ENCODE measurements at places on chromosomes 12 and 14. TPM values are rescaled to one million over a fixed set of nuclear protein-coding genes. Genes with fewer than 3 reads are reported as not detected.

The KRT86 gene
- total RNA-seq = 0.93 TPM

The WNT1 gene
- total RNA-seq = 0.24 TPM

The TMEM253 gene
- not detected for total RNA-seq

The KRT2 gene
- total RNA-seq = not detected

The CCDC175 gene
- total RNA-seq = not detected

The KLRK1 gene
- total RNA-seq = not detected

The AQP2 gene
- total RNA-seq = not detected

- H3K36me3 ChIP-seq = peaks cover 3% of the 10 kb centered on the region
- H3K27ac ChIP-seq = no peak overlapping the region
- H3K4me3 ChIP-seq = no peak overlapping the region
- H3K4me1 ChIP-seq = peaks cover 8% of the 10 kb centered on the region
- no peak for DNase-seq
- no peaks in the 10 kb centered on the region for H3K27me3 ChIP-seq
Observed at GRCh38 chr14:102472791-102473150, 36.8 kb downstream of the ANKRD9 start.

GRCh38 chr14:105146181-105146975, 22.2 kb downstream of the JAG2 start:
- DNase-seq = no peak
- no peak overlapping the region for H3K27ac ChIP-seq
- H3K4me1 ChIP-seq = no peaks in the 10 kb centered on the region
- no peaks in the 10 kb centered on the region for H3K27me3 ChIP-seq
- H3K4me3 ChIP-seq = no peak overlapping the region

GRCh38 chr12:57489157-57489641, 1.3 kb downstream of the MARS1 start:
- H3K27me3 ChIP-seq = no peaks in the 10 kb centered on the region
- H3K4me1 ChIP-seq = peaks cover 33% of the 10 kb centered on the region
- peak overlapping the region; percentile 96 for H3K27ac ChIP-seq
- no peak for DNase-seq
- peaks cover 39% of the 10 kb centered on the region for H3K36me3 ChIP-seq

GRCh38 chr14:31530136-31530535, 31.1 kb upstream of the NUBPL start:
- no peaks in the 10 kb centered on the region for H3K27me3 ChIP-seq
- no peak for DNase-seq
- H3K27ac ChIP-seq = no peak overlapping the region
- H3K36me3 ChIP-seq = no peaks in the 10 kb centered on the region

- H3K27ac ChIP-seq = no peak overlapping the region
- no peaks in the 10 kb centered on the region for H3K27me3 ChIP-seq
- peaks cover 40% of the 10 kb centered on the region for H3K36me3 ChIP-seq
- DNase-seq = no peak
- H3K4me3 ChIP-seq = no peak overlapping the region
- H3K4me1 ChIP-seq = peaks cover 69% of the 10 kb centered on the region
Observed at GRCh38 chr12:11785712-11786111, 136.2 kb downstream of the ETV6 start.

DNA sequence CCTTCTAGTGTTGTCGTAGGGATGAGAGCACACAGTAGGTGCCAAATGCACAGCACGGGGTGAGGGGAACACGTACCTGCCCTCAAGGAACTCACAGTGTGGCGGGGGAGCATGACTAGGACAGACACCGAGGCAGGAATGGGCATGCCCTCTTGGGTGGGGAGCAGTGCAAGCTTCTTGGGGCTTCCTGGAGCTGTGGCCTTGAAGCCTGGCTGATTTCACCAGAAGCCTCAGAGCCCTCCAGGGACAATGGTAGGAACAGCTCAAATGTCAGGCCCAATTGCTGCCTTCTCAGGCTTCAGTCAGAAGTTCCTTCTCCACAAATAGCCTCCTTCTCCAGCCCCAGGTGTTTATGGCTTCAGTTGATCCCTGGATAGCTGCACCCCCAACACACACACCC, 43.4 kb downstream of the TEAD4 start:
- no peak overlapping the region for H3K27ac ChIP-seq
- no peaks in the 10 kb centered on the region for H3K4me1 ChIP-seq
- DNase-seq = no peak
- no peaks in the 10 kb centered on the region for H3K36me3 ChIP-seq

DNA sequence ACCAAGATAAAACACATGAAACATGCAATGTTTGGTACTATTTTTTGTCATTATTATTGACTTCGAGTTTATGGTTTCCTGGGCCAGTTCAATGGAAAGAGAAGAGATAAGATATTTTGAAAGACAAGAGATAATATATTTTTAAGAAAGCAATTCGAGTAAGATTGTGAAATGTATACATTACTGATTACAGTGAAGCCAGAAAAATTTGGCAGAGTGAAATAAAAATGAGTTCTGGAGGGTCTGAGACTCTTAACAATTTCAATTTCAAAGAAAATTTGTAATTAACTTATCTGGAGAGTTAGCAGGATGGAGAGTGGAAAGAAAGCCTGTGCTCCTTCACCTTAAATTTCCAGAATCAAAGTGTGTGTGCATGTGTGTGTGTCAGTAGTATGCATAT, 17.3 kb downstream of the CCER1 start:
- no peak overlapping the region for H3K27ac ChIP-seq
- peaks cover 4% of the 10 kb centered on the region for H3K27me3 ChIP-seq
- no peak overlapping the region for H3K4me3 ChIP-seq

DNA sequence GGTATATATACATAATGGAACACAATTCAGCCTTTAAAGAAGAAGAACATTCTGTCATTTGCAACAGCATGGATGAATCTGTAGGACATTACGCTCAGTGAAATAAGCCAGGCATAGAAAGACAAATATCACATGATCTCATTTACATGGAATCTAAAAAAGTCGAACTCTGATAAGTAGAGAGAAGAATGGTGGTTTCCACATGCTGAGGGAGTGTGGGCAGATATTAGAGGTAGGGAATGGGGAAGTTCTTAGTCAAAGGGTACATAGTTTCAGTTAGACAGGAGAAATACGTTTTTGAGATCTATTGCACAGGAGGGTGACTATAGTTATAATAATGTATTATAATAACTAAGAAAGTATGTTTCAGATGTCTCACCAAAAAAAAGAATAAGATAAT, 71.4 kb downstream of the ADAMTS20 start:
- no peaks in the 10 kb centered on the region for H3K4me1 ChIP-seq
- H3K27ac ChIP-seq = no peak overlapping the region
- H3K36me3 ChIP-seq = no peaks in the 10 kb centered on the region
- no peak overlapping the region for H3K4me3 ChIP-seq
- H3K27me3 ChIP-seq = no peaks in the 10 kb centered on the region

DNA sequence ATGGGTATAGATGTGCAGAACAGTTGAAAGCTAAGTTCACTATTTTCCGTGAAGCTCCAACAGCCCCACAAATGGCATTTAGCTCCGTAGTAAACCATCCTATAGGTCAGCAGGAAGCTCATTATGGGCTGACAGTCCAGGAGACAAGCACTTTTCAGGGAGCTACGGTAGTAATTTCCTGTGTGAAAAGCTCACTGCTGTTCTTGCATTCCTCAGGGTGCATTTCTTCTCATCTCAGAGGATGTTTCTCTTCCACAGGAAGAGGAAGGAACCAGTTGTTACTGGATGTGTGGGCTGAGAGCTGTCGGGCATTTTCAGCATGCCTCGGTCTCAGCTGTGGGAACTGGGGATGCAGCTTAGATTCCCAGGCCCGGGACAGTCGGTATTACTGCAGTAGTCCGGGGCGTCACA, 72.8 kb downstream of the GALNT4 start:
- peaks cover 16% of the 10 kb centered on the region for H3K36me3 ChIP-seq
- DNase-seq = no peak
- peaks cover 44% of the 10 kb centered on the region for H3K4me1 ChIP-seq
- H3K4me3 ChIP-seq = no peak overlapping the region
- no peaks in the 10 kb centered on the region for H3K27me3 ChIP-seq
- no peak overlapping the region for H3K27ac ChIP-seq

DNA sequence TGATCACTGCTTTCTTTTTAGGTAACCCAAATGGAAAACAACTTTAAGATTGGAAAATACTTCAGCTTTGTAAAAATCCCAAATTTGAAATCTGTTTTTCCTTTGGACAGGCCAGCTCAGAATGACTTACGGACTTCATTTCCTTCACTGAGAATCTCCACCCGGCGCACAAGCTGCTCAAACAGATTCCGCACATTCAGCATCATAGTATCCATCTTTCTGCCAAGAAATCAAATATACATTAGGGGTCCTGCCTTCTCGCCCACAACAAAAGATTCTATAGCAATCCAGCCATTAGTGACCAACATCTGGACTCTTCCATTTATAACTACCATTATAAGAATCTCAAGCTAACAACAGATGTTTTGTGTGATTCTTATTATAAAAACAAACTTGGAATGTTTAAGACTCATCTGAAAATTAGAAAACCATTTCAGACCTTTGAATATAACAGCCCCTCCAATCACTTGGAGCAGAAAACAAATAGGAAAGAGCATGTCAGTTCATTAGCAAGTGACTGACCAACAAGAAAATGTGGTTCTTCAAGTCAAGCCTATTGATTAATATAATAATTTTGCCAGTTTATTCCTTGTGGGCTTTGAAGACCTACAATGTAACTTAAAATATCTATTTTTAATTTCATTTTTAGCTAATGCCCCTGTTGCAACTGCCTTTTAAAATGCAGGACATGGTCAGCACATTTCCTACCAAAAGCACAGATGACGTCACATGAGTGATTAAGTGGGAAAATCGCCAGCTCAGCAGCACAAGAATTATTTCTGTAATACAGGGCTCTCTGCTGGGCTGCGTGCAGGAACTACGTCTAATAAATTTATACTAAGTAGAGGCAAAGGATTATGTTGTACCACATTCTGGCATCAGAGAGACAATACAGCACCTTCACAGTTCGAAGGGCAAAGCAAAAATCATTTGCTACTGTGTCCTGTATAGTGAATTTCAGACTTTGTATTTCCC, 8.5 kb downstream of the RACGAP1 start:
- peaks cover 25% of the 10 kb centered on the region for H3K36me3 ChIP-seq
- H3K27me3 ChIP-seq = no peaks in the 10 kb centered on the region
- H3K4me3 ChIP-seq = no peak overlapping the region
- H3K27ac ChIP-seq = no peak overlapping the region
- peaks cover 46% of the 10 kb centered on the region for H3K4me1 ChIP-seq

DNA sequence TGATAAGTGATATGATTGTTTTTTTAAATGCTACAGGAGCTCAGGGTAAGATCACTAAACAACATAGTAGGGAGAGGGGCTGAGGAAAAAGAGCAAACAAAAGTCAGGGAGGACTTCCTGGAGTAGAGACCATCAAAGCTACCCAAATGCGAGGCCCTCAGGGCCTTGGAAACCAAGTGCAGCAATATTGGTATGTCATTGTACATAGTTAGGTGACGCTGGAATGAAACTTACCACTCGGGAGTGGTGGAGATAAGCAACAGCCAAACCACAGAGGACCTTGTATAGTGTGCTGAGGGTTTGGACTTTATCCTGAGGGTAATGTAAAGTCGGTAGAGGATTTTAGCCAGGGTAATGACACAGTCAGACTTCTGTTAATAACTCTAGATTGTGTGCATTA, 13.8 kb downstream of the KITLG start:
- H3K4me1 ChIP-seq = no peaks in the 10 kb centered on the region
- peaks cover 2% of the 10 kb centered on the region for H3K27me3 ChIP-seq
- no peaks in the 10 kb centered on the region for H3K36me3 ChIP-seq
- no peak overlapping the region for H3K27ac ChIP-seq
- H3K4me3 ChIP-seq = no peak overlapping the region

- no peaks in the 10 kb centered on the region for H3K27me3 ChIP-seq
- DNase-seq = no peak
- H3K4me3 ChIP-seq = no peak overlapping the region
- no peaks in the 10 kb centered on the region for H3K36me3 ChIP-seq
- H3K4me1 ChIP-seq = no peaks in the 10 kb centered on the region
Observed at GRCh38 chr12:88897723-88898122, 317.5 kb upstream of the KITLG start.

DNA sequence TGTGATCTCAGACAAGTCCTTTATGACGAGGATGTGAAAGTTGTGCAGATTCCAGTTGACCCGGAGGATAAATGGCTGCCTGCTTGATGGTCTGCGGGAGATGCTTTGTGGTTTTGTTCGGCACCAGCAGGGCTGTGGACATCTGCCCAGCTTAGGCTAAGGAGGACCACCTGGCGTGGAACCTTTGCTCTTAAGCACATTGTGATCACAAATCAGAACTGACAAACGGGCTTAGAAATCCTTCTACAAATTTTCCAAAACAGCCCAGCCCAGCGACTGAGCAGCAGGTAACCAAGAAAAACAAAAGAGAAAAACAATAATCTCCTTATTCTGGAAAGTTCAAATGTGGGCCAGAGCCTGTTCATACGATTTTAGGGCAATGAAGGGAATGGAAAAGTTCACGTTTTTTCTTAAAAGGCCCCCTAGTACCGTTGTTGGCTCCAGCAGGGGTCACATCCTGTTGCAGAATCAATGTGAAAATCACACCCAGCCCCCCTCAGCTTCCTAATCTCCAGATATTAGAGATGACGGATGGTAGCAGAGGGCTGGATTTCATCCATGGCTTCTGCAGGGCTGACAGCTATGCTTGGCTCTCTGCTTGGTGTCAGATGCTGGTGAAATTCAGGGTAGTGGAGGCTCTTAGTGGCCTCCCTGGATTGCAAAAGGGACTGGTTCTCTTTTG, 81.1 kb upstream of the RFLNA start:
- peaks cover 1% of the 10 kb centered on the region for H3K36me3 ChIP-seq
- DNase-seq = no peak
- H3K27ac ChIP-seq = no peak overlapping the region
- H3K4me3 ChIP-seq = no peak overlapping the region
- H3K27me3 ChIP-seq = no peaks in the 10 kb centered on the region

DNA sequence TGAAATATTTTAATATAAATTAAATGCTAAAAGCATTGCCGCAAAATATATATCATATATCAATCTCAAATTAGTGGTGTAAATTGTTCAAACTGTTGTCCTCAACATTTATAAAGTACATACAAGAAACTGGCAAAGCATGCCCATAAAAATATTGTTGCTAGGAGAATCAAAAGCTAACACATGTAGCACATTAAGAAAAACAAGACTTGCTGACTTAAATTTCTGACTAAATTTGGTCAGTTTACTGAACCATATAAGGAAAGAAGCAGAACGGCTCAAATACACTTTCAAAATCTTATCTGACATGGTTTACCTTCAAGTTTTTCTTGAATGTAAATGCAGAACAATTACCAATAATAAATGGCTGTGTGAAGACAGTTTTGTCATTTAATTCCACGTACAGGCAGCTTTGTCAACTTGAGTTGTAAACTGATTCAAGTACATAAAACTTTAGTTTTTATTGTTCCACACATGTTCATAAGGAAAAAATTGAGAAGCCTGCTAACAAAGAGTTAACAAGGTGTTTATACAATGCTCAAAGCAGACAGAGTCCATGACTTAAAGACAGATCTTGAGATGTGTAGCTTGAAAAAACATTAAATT, 50.4 kb downstream of the PPP1R12A start:
- H3K4me1 ChIP-seq = peaks cover 50% of the 10 kb centered on the region
- no peak overlapping the region for H3K4me3 ChIP-seq
- peaks cover under 1% of the 10 kb centered on the region for H3K36me3 ChIP-seq
- no peak for DNase-seq
- no peaks in the 10 kb centered on the region for H3K27me3 ChIP-seq
- H3K27ac ChIP-seq = no peak overlapping the region

- no peak overlapping the region for H3K27ac ChIP-seq
- no peak for DNase-seq
- no peaks in the 10 kb centered on the region for H3K27me3 ChIP-seq
Observed at GRCh38 chr14:91614187-91614586, 104.1 kb upstream of the PPP4R3A start.

- no peak for DNase-seq
- H3K4me1 ChIP-seq = no peaks in the 10 kb centered on the region
- H3K27me3 ChIP-seq = no peaks in the 10 kb centered on the region
- no peak overlapping the region for H3K4me3 ChIP-seq
Observed at GRCh38 chr12:114254998-114255397, 150.9 kb downstream of the TBX5 start.
